Activated CD8-positive, alpha-beta memory T cell treated with anti-CD3 and anti-CD28 coated beads, Interleukin-2, amount 10 ng/mL, durations not matched to agents 7 days and 5 days (primary cell): ENCODE measurements at places on chromosomes 11 and 22. TPM values are rescaled to one million over a fixed set of nuclear protein-coding genes. Genes with fewer than 3 reads are reported as not detected.

DNA sequence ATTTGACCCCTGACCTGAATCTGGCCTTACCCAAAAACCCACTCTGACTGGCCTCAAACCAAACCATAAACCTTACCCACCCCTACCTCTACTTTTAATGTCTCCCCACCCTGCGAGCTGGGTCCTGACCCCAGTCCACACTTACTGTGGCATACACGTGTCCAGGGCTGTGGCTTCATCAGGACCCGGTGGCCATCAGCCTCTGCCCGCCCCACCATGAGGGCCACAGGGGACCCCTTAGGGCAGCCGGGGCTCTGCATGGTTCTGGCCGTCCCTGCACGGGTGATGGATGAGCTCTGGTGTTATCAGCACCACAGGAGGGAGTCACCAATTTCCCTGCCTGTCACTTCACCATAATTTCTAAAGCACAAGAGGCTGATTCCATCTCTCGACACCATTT is 87.5 kb upstream of the LMO1 start:
- no peak for DNase-seq

PDGFD gene
- 0.12 TPM for total RNA-seq

GRCh38 chr22:45948081-45948648 is 28.8 kb downstream of the WNT7B start:
- DNase-seq, result no peak

DNA sequence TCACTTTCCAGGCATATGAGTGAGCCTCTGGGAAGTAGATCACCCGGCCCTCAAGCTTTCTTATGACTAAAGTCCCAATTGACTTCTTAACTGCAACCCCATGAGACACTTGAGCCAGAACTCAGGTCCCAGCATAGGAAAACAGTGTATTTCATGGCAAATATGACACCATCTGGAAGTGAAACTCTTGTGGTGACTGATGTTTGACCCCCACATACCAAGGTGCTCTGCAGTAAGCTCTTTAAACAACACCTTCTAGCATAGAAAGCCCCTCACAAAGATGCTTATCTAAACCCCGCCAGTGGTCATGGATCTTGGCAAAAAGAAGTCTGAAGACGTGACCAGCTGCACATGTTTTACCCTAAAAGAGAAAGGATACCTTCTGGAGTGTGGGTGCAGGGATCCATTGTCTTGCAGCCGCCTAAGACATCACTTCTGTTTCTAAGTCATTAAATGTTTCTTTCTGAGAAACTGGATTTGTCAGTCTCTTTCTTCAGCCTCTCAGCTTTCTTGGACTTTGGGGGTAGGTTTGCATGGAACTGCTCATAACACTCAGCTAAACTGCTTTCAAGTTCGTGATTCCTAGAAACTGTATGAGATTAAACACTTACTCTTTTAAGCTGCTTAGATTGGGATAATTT is 7.4 kb upstream of the PELI3 start:
- no peak for DNase-seq

- no peak for DNase-seq
Measured at GRCh38 chr11:69562816-69563215, 78.1 kb upstream of the CCND1 start.

- no peak for DNase-seq
Measured at GRCh38 chr11:17015627-17016126, 1.5 kb upstream of the PLEKHA7 start.

GLYAT gene
- not detected for total RNA-seq

MFNG gene
- 220 TPM for total RNA-seq

KRTAP5-11 gene
- total RNA-seq, result not detected

TMEM121B gene
- not detected for total RNA-seq

DNA sequence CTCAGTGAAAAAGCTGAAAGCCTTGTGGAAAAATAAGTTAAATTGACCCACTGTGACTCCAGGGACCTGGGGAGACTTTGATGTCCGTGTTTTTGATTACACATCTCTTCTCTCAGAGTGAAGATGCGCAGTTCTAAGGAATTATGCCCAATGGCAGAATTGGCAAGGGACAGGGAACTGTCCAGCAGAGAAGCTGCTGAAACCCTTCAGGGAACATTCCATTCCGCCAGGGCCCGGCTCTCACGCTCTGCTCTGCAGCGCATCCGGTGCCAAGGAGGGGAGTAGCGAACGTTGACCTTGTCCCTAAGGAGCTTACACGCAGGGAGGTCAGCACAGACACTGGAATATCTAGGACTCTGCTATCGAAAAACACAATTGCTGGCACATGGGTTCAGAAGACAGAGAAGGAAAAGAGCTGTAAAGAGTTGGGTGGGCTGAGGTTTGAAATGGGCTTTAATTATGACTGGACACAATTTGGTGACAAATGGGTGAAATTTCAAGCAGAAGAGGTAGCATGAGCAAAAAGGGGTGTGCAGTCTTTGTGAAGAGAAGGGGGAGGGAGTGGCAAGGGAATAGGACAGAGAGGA is 64.5 kb upstream of the B3GAT1 start:
- DNase-seq, result no peak

DNA sequence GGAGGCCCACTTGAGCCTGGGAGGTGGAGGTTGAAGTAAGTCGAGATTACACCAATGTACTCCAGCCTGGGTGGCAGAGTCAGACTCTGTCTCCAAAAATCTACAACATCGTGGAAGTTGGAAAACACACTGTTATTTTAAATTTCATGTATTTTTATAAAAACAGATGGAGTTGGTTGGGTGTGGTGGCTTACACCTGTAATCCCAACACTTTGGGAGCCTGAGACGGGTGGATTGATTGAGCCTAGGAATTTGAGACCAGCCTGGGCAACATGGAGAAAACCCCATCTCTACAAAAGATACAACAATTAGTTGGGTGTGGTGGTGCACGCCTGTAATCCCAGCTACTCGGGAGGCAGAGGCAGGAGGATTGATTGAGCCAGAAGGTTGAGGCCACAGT is 52.0 kb upstream of the CLTCL1 start:
- no peak for DNase-seq

- DNase-seq, result no peak
Measured at GRCh38 chr11:8605971-8606563, 12.0 kb upstream of the STK33 start.

SCN2B gene
- not detected for total RNA-seq

NELL1 gene
- not detected for total RNA-seq

ST3GAL4 gene
- total RNA-seq, result 11.5 TPM

DNA sequence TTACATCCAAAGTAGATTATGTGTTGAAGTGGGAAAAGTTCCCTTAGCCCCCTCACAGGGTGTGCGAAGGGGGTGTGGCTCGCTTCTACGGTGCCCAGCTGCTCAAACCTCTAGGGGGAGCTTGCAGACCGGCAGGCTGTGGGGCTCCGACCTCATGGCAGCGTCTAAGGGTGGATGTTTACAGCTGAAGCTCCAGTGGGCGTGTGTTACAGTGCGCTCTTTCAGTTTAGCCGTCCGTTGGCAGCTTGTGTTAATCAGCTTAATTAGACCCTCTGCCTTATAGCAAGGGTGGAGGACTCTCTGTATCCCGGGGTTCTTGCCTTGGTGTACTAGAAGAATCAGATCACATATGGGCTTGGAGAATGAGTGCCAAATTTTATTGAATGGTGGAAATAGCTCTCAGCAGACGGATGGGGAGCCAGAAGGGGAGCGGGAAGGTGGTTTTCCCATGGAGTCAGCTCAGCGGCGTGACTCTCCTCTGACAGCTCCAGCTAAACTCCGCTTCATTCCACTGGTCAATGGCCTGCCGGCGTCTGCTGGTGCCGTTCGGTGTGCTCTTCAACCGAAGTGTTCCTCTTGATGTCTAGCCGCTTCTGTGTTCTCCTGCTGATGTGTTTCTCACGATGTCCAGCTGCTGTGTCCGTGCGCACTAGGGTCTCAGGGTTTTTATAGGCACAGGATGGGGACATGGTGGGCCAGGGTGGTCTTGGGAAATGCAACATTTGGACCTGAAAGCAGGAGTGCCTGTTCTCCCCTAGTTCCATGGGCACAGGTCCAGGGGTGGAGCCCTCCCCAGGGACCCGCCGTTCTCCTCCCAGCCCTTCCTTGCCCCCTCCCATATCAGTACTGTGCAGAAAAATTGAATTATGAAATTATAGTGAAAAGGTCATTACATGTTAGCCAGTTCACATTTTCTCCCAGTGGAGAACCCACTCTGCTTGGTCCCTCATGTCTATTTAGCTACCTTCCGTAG is 28.6 kb upstream of the OR10G7 start:
- peak; percentile 75 for DNase-seq

AIFM3 gene
- 0.66 TPM for total RNA-seq

MMP26 gene
- total RNA-seq, result not detected

ZNF280B gene
- total RNA-seq, result 2.4 TPM

CCDC73 gene
- total RNA-seq, result 0.47 TPM

- no peak for DNase-seq
Measured at GRCh38 chr22:42461511-42461910, 29.3 kb upstream of the NFAM1 start.

DNA sequence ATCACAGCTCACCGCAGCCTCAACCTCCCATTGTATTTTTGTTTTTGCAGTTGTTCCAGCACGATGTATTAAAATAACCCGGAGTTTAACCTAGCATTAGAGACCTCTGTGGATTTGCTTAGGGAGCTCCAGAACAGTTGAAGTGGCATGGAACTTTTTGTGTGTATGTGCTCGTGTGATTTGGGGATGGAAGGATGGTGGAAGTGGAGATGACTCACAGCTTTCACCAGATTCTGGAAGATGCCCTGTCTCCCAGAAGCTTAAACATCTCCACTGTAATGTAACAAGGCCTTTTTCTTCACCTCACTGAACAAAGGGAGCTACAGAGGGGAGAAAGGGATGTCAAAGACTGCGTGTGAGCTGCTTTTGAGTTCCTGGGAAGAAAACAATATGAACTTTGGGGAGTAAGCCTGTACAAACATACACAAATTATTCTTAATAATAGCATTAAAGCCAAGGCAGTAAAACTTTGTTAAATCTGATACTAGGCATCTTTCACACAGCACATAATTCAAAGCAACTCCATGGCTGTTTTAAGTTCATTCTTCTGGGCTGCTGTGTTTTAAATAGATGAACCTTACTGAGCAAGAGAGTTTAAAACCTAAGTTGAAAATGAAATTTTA is 226.4 kb downstream of the ADAMTS15 start:
- no peak for DNase-seq

SLC15A3 gene
- 0.96 TPM for total RNA-seq

GRCh38 chr11:109865548-109866186 is 227.5 kb upstream of the ZC3H12C start:
- DNase-seq, result no peak
